ENCODE measurements at places on chromosomes 5 and 9.
A peak's percentile ranks its signal among the peaks of the same experiment; 100 is the strongest.

DNA sequence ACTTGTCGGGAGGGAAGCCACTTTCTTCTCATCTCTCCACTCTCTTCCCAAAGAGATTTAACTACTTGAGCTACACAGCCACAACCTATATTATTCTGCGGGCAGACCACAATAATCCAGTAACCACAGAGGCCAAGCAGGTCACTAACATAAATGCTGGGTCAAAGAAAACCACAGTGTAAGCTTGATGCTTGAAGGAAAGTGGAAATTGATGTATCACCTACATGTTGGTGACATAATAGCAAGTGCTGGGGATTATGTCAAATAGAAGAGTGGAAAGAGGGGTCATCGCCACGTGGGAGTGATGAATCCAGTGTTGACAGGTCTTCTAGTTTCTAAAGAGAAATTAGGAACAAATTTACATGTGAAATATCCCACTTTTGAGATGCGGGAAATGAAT, 40.9 kb downstream of the RFK start:
- no peak for DNase-seq

DNA sequence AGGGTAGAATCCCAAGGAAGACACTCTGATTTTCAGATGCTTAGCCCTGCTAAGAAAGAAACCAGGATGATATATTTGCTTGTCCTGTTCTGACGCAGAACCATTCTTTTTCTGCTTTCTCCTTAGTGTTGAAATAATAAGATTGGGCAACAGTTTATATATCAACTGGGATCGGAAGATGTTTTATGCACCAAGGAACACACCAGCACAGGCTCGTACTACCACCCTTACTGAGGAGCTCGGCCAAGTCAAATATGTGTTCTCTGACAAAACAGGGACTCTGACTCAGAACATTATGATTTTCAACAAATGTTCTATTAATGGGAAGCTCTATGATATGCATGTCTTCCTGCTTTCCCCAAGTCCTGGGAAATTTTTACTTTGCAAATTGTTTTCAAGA, 19.0 kb upstream of the RUSC2 start:
- DNase-seq: no peak

DNA sequence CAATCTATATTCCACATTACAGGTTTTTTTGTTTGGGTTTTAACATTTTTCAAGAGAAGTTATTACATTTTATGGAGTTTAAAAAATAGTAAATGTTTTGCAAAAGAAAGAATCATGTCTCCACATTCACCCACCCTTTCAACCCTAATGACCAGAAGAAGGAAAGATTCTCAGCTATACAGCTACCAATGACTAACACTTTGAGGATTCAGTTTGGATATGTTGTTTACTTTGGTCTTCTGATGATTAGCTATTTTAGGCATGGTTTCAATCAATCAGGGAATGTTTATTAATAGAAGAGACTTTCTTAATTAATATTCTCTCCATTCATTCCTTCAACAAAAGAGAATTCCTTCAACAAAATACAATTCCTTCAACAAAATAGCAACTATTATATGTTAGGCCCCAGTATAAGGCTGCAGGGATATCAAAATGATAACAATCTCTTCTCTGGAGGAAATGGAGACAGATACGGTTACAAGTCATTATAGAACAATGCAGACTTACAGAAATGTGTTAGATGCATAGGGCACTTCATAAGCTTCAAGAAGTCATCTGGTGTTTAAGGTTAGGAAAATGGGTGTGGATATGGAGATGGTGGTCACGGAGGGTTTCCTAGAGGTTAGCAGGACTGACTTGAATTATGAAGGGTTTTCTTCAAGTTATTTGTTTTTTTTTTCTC, 9.3 kb upstream of the NR3C1 start:
- DNase-seq: no peak

DNA sequence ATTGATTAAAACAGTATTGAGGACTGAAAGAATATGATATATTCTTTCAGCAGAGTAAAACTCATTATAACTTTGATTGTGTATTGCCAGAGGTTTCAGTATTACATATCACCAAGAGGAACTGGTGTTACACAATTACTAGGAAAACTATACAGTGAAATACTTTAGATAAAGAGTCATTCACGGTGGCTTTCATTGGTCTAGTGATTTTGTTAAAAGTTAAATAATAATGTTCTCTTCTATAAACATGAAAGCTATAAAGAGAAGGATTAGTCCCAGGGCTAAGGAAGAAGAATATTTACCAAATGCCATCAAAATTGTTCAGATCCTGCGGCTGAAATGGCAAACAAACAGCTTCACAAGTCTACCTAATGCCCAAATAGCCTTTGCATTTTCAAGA, 306.2 kb downstream of the SEMA5A start:
- no peak for DNase-seq

DNA sequence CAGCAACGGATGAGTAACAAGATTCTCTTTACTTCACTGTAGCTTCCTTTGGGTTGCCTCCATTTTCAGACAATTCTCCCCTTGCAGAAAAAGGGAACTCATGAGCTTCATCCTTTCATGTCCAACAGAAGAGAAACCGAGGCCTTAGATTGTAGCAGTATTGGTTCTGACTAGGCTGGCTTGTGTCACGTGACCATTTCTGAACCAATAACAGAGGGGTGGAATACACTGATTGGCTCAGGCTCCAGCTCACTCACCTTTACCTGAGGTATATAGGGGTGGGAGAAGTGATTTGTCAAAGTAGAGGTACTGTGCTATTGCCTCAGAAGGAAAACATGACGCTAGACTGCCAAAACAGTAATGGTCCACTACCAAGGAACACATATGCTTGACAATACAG, 343.7 kb downstream of the KIAA0825 start:
- no peak for DNase-seq

GRCh38 chr9:72928042-72928507, 24.8 kb downstream of the ALDH1A1 start:
- no peak for DNase-seq

GRCh38 chr5:149820536-149821510, 90.7 kb downstream of the PPARGC1B start:
- DNase-seq: no peak

GRCh38 chr5:55146543-55147151, 13.3 kb upstream of the GPX8 start:
- peak; percentile 95 for DNase-seq

GRCh38 chr5:109844695-109845094, 155.0 kb downstream of the MAN2A1 start:
- no peak for DNase-seq

GRCh38 chr5:138649316-138649720, 74.1 kb upstream of the HSPA9 start:
- no peak for DNase-seq

GRCh38 chr5:67019065-67019845, 177.3 kb downstream of the CD180 start:
- DNase-seq: no peak

DNA sequence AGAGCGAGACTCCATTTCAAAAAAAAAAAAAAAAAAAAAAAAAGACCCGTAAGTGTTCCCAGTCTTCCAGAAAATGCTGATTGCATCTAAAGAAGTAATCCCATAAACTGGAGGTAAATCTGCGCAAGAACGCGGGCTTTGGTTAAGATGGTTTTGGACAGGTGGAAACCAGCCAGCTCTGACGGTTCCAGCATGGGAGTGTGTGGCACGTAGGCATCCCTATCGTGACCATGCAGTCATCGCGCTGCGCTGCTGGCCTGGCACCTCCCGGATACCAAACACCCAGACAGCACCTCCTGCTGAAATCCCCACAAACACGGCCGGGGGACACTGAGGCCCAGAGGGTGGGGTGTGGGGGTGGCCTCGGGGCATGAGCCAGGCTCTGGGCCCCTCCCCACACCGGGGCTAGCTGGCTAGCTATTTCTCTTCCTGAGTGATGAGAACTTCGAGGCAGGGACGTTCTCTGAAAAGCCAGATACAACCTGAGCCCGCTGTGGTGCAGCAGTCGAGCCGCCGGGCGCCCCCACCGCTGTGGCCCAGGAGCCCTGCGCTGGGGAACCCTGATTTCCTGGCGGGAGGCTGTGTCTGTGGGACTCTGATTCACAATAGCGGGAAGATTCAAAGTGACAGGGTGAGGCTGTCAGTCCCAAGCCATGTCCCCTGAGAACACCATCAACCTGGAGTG, 32.2 kb upstream of the NOTCH1 start:
- no peak for DNase-seq

DNA sequence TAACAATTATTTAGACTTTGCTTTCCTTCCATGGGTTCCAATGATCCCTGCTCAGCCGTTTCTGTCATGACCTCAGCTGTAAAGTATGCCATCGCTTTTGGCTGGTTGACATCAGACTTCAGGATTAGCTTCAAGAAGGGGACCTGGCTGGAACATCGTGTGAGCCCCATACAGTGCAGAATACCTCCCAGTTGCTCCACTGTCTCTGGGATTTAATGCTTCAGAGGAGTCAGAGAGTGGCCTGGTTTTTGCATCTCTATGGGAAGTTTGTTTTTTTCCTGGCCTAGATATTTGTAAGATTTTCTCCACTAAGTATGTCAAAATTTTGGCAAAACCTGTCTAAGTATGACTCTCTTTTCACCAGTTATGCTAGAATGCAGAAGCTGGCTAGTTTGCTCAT, 216.9 kb downstream of the GABBR2 start:
- DNase-seq: peak; percentile 90

DNA sequence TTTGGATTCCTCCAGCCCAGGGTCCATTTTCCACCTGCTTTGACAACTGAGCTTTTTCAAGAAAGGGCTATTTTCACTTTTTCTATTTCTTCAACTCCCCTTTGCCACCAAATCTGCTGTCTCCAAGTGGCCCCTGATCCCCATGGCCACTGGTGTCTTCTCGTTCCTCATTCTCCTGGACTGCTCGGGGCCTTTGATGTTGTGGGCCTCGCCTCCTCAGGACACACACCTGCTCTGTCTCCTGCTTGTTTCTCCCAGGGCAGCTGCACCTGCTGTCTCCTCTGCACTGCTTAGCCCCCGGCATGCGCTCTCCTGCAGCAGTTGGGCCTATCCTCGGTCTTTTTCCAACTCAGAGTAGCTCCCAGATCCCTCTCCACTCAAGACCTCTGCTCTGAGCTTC, 16.3 kb upstream of the NANS start:
- DNase-seq: no peak

- no peak for DNase-seq
These were observed 194.0 kb downstream of the IRX2 start for GRCh38 chr5:2557435-2557834.

DNA sequence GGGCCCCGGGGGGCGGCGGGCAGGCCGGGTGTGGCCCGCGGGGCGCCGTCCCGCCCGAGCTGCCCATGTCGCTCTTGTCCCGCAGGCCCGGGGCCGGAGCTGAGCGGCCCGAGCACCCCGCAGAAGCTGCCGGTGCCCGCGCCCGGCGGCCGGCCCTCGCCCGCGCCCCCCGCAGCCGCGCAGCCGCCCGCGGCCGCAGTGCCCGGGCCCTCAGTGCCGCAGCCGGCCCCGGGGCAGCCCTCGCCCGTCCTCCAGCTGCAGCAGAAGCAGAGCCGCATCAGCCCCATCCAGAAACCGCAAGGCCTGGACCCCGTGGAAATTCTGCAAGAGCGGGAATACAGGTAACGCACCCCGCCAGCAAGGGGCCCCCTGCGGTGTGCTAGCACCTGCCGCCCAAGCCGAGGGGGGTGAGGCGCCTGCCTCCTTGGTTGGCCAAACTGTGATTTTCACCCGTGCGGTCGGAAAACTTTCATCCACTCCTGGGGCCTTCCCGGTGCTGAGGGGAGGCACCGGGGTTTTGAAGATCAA, 32.1 kb downstream of the SMARCA2 start:
- no peak for DNase-seq

- peak; percentile 95 for DNase-seq
These were observed 51.0 kb upstream of the IL17B start for GRCh38 chr5:149429839-149430721.

- no peak for DNase-seq
These were observed 485.3 kb upstream of the DMAC1 start for GRCh38 chr9:8284884-8285283.

DNA sequence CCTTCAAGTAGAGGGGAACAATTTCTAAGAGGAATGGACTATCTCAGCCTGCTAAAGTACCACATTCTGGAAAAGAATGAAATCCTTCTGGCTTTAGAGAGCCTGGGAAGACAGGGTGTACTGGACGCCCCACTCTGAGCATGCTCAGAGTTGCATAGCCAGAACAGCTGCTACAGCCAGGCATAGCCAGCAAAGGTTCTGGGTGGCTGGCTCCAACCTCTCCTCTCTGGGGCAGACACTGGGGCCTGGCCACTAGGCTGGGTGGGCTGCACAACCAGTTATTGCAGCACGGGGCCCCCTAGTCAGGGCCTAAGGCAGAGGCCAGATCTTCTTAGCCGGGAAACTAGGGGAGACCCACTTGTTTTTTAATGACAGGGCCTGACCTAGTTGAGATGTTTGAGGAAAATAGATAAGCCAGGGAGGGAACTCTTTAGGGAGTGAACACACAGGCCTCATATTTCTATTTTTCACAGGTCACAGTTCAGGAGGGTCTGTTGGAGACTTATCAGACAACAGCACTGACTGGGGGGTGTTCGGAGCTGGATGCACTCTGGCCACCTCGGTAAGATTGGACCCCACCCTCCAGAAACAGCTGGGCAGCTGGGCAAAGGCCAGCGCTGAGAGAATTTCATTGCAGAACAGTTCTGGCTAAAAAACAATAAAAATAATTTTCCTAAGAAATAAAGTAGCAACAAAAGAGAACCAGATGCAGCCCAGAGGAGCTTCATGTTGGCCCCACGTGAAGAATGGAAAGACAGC, 142.9 kb downstream of the LPAR1 start:
- no peak for DNase-seq

GRCh38 chr9:36855448-36856315, 178.4 kb downstream of the PAX5 start:
- peak; percentile 75 for DNase-seq

DNA sequence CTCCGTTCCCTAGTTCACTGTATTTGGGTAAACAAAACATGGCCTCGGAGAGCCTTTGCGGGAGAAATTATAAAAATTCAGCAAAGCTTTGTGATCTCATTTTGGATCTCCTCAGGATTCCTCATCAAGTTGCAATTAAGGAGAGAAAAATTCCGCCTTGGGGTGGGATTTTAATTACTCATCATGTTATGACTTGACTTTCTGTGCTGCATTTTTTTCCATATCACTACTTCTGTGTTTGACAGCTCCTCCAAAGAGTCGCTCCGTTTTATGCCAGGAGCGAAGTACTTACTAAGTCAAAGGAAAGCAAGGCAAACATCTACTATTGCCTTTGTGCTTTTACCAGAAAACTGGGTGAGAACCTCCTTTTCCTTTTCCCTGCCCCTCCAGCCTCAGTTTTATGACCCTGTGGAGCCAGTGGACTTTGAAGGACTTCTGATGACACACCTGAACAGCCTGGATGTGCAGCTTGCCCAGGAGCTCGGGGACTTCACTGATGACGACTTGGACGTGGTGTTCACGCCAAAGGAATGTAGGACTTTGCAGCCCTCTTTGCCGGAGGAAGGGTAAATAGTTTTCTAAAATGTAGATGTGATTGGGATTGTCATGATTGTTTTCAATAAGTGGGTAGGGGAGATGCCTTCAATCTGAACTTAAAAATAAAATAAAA, 71.5 kb downstream of the DOCK8 start:
- DNase-seq: no peak

- DNase-seq: no peak
These were observed 297.9 kb downstream of the PRR16 start for GRCh38 chr5:120761986-120762385.

- DNase-seq: no peak
These were observed 1127.5 kb downstream of the TAF11L14 start for GRCh38 chr5:18761801-18762200.

GRCh38 chr5:148146487-148146886, 21.9 kb upstream of the SPINK14 start:
- no peak for DNase-seq
